ENCODE measurements at places on chromosomes 4 and X. TPM values are rescaled to one million over a fixed set of nuclear protein-coding genes. Genes with fewer than 3 reads are reported as not detected.

LRIT3 gene
- 0.48 TPM for polyA plus RNA-seq

CSN1S1 gene
- polyA plus RNA-seq, result not detected

RS1 gene
- 0.33 TPM for polyA plus RNA-seq

SMIM10 gene
- polyA plus RNA-seq, result 8.6 TPM

SUPT20HL1 gene
- polyA plus RNA-seq, result 0.09 TPM

SPANXN3 gene
- not detected for polyA plus RNA-seq

FSTL5 gene
- polyA plus RNA-seq, result 28.3 TPM

ANXA10 gene
- polyA plus RNA-seq, result not detected

TAF7L gene
- 0.24 TPM for polyA plus RNA-seq

CFAP99 gene
- polyA plus RNA-seq, result 5.9 TPM

FHIP1A gene
- polyA plus RNA-seq, result 0.32 TPM

SERTM2 gene
- polyA plus RNA-seq, result 2.0 TPM

MAGIX gene
- 5.5 TPM for polyA plus RNA-seq

STK32B gene
- polyA plus RNA-seq, result 25.6 TPM

PNMA6F gene
- 8.9 TPM for polyA plus RNA-seq

MAGEA3 gene
- polyA plus RNA-seq, result not detected

RBM46 gene
- polyA plus RNA-seq, result 0.10 TPM

RAI2 gene
- polyA plus RNA-seq, result 14.5 TPM

OTUD6A gene
- polyA plus RNA-seq, result not detected

DIAPH2 gene
- polyA plus RNA-seq, result 4.7 TPM

FAAH2 gene
- 4.5 TPM for polyA plus RNA-seq

TMPRSS11F gene
- 0.16 TPM for polyA plus RNA-seq

MAGEA10 gene
- polyA plus RNA-seq, result not detected

TMEM144 gene
- polyA plus RNA-seq, result 6.6 TPM

RENBP gene
- polyA plus RNA-seq, result 11.6 TPM

ATP6AP2 gene
- polyA plus RNA-seq, result 214 TPM

HS6ST2 gene
- 54.3 TPM for polyA plus RNA-seq

PCDH18 gene
- 29.7 TPM for polyA plus RNA-seq

PPP2R2C gene
- 114 TPM for polyA plus RNA-seq

CASP6 gene
- polyA plus RNA-seq, result 11.8 TPM

PLS3 gene
- polyA plus RNA-seq, result 30.9 TPM

IL3RA gene
- polyA plus RNA-seq, result 15.6 TPM

CLDN34 gene
- polyA plus RNA-seq, result 0.53 TPM

CNKSR2 gene
- 15.9 TPM for polyA plus RNA-seq

PIR gene
- 8.5 TPM for polyA plus RNA-seq

DCAF4L1 gene
- 0.30 TPM for polyA plus RNA-seq

NIPAL1 gene
- polyA plus RNA-seq, result 1.0 TPM

ASB5 gene
- polyA plus RNA-seq, result 0.35 TPM

UBQLN2 gene
- polyA plus RNA-seq, result 71.9 TPM

HSFX4 gene
- polyA plus RNA-seq, result not detected

USP26 gene
- polyA plus RNA-seq, result not detected

HCCS gene
- polyA plus RNA-seq, result 17.3 TPM

RBM47 gene
- 1.6 TPM for polyA plus RNA-seq

DAPP1 gene
- 0.78 TPM for polyA plus RNA-seq

TKTL2 gene
- polyA plus RNA-seq, result 0.19 TPM

CXCL11 gene
- polyA plus RNA-seq, result not detected

SPANXD gene
- not detected for polyA plus RNA-seq

VSIG4 gene
- polyA plus RNA-seq, result 21.6 TPM

HS3ST1 gene
- polyA plus RNA-seq, result 12.8 TPM
